CD4-positive, alpha-beta T cell treated with Interleukin-15 for 4 hours (primary cell): ENCODE measurements at places on chromosomes 2 and 18.
A peak's percentile ranks its signal among the peaks of the same experiment; 100 is the strongest.

- DNase-seq = no peak
These were observed 17.9 kb downstream of the ITGAV start for GRCh38 chr2:186607660-186608324.

GRCh38 chr2:179106676-179107428 is 56.9 kb upstream of the CCDC141 start:
- no peak for DNase-seq

- peak; percentile 44 for DNase-seq
These were observed 38.4 kb downstream of the CAB39 start for GRCh38 chr2:230751062-230751461.

DNA sequence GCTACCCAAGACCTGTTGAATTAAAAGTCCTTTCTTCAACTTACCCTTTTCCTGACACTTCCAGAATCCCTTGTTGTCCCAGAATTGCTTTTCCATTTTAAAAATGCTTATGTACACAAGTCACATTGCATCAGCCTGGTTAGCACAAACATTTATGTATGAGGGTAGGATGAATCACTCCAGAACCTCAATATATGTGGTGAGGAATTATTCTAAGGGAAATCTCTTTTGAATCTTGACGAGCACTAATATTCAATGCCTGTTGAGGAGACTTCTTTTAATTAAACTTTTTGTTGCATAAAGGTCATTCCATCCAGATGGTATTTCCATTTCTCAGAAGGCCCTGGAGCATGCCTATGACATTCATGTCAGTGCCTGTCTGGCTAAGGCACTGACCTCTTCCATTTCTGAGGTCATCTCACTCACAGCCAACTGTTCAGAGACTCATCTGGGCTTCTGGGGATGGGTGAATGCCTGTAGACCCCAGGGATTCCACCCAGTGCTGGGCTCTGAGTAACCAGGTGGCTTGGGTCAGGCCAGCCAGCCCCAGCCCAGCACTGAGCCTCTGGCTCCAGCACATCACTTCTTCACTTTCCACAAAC is 28.2 kb downstream of the ACMSD start:
- DNase-seq = no peak

DNA sequence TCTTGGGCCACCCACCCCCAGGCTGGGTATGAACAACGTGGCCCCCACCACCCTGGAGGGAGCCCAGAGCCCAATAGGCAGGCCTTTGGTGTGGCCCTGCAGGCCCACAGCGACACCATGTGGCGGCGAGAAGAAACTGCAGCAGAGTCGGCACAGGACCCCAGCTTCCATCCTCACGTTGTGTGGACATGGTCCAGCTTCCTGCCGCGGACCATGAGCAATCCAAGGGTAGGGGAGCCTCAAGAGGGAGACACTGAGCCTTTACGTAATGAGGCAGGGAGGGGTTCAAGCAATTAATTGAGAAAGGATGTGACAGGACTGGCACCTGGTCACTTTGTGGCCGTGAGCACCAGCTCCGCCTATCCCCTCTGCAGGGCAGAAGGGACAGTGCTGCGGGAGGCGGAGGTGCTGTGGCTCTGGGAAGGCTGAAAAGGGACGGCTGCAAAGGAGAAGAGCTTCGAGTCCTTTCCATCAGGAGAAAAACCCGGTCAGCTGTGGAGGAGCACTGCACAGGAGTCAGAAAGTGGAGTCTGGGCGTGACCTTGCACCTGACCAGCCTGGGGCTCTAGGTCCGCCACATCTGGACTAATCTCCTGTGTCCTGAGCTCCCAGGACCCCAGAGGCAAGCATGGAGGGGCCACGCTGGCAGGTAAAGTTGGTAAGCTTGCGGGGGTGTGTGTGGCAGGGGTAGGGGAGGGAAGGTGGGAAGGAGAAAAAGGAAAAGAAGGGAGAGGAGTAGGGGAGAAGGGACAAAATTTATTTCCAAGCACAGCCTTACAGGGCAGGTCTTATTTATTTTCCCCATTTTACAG is 44.9 kb downstream of the TMEM37 start:
- DNase-seq = peak; percentile 17

DNA sequence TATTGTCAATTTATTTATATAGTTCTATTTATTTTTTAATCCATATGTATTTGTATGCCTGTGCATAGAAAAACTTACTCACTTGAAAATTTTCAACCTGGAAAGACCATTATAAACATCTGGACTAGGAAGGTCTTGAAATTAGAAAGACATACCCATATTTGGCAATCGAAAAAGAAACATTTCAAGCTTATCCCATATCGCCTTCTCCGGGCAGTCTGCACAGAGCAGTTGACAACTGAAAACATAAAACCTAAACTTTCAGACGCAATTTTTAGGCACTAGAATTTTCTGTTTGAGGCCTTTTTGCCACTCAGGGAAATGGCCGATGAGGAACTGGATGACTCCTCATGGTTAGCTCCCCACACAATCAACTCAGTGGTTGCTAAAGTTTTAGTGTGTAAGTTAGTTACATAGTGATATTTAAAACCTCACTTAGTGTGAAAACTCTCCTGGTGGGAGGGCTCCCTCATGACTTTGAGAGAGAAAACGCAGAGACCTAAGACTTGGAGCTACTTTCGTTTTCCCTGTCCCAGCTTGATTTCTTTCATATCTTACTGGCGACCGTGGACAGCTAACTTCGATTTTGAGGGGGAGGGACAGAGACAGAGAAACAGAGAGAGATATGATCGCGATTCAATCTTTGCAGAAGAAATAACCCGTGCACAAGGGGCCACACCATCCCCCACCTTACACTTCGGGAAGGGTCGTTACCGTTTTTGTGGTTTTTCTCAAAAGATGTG is 3.2 kb upstream of the HOXD12 start:
- DNase-seq = no peak

GRCh38 chr2:239545741-239546392 is 145.0 kb upstream of the HDAC4 start:
- no peak for DNase-seq

DNA sequence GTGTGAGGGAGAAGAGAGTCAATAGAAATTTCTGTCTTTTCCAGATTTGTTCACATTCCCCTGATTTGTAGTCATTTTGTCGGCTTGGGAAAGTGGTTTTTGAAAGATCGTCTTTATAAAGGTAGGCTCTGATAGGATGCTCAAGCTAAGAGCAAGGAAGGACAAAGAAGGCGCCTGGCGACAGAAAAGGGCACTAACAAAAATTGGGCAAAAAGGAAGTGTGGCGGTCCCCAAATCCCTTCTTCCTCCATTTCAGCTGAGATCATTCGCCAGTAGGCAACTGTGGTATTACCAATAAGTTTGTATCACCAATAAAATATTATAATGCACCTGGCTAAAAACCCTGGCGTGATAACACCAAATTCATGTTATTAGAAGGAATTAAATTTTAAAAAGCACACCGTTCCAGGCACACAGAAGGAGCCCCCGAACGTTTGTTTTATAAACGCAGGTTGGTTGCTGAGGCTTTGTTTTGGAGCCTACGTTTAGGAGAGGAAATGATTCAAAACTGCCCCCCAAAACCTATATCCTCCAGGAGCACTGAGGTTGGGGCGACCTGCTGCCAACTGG is 756 bp upstream of the PTPN4 start:
- no peak for DNase-seq

DNA sequence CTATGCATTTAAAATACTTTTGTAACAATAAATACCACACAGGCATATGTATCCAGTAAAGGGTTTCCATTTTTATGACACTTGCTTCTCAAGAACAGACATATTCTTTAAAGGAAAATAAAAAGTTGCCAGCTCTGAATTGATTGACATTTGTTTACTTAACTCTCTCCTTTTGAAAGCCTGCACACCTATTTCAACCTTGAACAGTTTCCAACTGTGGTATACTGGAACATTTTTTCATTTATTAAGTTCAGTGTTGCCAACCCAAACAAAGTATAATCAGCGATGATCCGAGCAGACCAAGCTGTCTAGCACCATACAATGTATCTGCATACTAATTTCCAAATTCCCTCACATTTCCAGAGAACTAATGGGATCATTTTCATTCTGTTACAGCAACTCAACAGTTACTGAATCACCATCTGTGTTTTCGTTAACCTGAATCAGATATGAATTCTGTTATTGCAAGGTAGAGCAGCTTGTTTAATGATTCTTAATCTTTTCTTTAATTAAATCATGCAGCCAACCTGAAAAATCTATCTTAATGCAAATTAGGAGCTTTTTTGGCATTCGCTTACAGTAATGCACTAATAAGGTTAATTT is 725.5 kb upstream of the ZEB2 start:
- DNase-seq = no peak

GRCh38 chr2:101133492-101134100 is 17.6 kb downstream of the TBC1D8 start:
- DNase-seq = no peak

DNA sequence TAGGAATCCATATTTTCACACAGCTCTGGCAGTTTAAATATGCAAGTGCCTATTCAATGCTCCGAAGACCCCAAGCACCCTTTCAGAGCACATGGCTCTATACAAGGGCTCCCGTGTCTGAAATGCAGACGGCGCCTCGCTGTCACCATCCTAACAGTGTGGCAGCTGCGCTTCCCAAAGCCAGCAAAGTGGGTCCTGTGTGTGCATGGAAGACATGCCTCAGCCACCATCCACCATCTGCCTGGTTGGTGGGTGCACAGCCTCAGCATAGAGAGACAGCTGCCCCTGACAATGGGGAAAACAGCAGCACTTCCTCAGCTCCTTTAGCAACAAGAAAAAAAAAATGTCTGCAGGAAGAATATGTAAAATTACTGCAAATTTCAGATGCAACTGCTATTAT is 218.1 kb downstream of the SP3 start:
- DNase-seq = no peak

GRCh38 chr2:28488858-28489575 is 6.8 kb upstream of the PLB1 start:
- no peak for DNase-seq

GRCh38 chr2:218066926-218067515 is 2.0 kb upstream of the RUFY4 start:
- DNase-seq = no peak

DNA sequence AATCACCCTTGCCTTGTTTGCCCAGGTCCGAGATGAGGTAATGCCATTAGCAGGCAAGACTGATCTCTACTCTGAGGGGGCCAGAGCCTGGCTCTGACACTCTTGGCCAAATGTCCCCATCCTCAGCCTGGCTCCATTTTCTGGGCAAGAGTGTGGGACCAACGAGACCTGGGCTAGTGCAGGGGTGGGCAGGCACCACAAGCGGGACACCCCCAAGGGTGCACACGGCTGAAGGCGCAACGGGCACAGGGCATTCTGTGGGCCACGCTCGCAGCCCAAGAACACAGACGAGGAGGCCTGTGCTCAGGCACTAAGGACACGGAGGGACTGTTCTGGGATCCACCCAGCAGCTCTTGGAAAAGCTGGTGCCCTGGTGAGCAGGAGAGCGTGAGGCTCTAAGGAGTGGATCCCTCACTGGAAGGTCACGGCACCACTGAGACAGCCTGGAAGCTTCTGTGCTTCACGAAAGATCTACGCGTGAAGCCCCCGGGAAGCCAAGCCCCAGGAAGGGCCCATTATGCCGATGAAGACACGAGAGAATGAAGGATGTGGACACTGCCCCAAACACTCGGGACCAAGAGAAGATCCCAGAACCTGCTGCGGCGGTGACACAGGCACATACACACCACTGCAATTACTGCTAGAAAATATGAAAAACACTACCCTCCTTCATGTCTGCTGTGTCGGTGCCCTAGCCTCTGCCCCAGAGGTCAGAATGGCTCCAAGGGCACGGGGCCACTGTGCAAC is 138.2 kb downstream of the HDAC4 start:
- DNase-seq = no peak

GRCh38 chr2:183112577-183112976 is 11.7 kb upstream of the NUP35 start:
- no peak for DNase-seq

DNA sequence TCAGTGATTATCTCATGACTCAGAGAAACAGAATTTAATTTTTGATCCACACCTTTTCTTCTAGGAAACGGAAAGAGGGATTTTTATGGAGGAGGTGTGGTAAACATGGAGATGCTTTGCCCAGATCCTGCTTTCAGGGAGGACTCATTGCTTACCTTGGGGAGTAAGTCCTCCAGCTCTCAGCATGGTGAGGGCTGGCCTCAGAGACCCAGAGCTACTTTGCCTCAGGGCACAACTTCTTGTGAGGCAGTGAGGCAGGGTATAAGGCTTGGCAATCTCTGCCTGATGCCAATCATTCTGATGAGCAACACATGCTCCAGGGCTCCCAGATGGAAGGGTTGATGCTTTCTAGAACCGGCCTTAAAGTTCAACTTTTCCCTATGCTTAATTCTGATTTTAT is 189.9 kb upstream of the DCC start:
- no peak for DNase-seq

DNA sequence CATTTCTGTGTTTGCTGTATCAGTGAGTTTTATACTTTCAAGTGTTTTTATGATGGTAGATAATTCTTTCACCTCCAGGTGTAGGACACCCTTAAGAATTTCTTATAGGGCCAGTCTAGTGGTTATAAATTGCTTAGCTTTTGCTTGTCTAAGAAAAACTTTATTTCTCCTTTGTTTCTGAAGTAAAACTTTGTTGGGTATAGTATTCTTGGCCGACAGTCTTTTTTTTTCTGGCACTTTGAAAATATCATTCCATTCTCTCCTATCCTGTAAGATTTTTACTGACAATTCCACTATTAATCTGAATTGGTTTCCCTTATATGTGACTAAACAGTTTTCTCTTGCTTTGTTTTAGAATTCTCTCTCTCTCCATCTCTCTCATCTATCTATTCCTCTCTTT is 118.7 kb upstream of the LRRTM4 start:
- DNase-seq = no peak

DNA sequence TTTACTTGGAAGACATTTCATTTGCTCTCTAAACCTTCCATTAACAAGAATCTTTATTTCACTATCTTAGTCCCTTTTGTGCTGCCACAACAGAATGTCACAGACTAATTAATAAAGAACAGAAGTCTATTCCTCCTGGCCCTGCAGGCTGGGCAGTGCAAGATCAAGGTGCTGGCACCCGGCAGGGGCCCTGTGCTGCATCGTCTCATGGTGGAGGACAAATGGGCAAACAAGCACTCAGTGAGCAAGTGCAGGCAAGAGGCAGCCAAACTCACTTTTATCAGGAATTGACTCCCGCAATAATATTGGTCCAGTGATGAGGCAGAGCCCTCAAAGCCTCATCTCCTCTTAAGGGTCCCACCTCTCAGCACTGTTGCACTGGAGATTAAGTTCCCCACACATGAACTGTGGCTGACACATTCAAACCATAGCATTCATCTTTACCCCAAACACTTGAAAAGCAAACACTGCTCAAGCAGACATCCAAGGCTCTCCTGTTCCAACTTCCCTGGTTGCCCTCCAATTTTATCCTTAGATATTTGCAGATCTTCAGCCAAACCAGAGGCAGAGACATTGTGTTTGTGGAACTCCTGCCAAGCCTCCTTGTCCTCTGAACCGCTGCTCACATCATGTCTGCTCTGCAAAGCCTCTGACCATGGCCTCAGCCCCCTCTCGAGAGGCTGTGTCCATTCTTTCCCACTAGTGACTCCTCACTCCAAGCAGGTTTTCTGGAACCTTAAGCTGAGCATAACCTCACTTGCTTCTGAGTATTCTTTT is 404.4 kb upstream of the SOX11 start:
- DNase-seq = no peak

GRCh38 chr2:21627938-21628337 is 504.2 kb downstream of the TDRD15 start:
- no peak for DNase-seq

- no peak for DNase-seq
These were observed 129.7 kb downstream of the PKP4 start for GRCh38 chr2:158586491-158586890.
